Umbilical cord (tissue), 2 donors: ENCODE measurements at places on chromosomes 4 and X. TPM values are rescaled to one million over a fixed set of nuclear protein-coding genes. Genes with fewer than 3 reads are reported as not detected.

Gene SMIM10
- total RNA-seq: 13.2 TPM

Gene RTL3
- 0.24 TPM for total RNA-seq

Gene LANCL3
- total RNA-seq: 0.48 TPM

DNA sequence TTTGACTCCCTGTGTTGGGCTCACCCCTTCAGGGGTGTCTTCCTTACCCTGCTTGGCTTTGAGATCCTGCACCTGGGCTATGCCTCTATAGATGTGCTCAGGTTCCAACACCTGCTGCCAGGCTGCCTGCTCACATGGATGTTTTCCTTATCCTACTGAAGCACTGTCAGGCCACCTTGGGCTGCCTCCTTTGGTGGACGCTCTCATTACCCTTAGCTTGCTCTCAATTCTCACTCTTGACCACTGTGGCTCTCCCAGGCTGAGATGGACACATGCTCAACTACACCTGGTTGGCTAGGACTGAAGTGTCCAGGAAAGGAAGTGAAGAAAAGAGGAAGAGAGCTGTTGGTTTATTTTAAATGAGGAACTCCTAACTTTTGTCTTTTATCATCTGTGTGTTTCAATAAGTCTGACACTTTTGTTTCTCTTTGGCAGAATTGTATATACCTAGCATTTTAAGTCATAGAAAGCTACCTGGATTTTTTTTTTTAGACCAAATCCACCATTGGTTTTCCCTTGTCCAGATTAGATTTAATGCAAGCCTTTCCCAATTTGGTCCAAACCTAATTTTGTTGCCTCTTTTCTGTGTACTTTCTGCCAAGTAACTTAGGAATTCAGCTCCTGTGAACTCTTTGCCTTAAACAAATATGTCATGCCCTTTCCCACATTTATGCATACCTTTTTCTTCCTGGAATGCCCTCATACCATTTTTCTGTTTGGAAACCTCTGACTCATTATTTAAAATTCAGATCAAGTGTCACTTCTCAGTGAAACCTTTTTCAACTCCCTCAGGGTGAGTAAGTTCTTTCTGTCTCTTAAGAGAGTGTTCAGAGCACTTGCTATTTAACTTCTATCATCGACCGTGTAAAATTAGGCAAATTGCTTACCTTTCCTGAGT is 175.8 kb downstream of the GC start:
- no peak for DNase-seq

- DNase-seq: no peak
Measured at GRCh38 chr4:70251250-70251944, 9.0 kb downstream of the CSN3 start.

DNA sequence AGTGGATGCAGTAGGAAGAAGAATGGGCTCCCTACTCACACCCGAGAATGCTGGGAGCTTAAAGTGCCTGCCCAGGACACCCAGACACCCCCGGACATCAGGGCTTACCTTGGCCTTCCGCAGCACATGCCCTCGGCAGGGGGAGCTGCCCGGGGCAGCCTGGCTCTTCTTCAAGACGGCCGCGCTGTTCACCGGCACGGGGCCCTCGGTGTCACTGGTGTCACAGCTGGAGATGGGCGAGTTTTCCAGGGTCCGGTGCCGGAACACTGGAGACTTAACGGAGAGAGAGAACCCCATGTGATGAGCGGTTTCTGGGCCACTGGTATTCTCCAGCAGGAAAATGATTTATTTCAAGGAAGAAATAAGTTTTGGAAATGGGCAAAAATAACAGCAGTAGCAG is 170.9 kb downstream of the AFAP1 start:
- DNase-seq: no peak

DNA sequence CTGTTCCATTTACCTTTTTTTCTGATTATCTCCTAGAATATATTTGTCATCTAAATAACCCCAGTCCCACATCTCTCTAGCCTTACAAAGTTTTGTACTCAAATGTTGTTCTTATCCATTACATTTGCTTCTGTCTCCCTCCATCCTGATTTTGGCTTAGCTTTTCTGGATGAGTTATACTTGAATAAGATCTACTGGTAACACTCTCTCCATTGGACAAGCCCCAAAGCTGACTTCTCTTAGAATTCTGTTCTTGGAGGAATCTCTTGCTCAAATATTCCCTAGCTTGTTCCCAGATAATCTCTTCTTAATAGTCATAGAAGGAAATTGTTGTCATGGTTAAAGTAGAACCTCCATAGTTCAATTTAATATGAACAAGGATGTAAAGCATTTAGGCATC is 115.5 kb upstream of the HS3ST1 start:
- no peak for DNase-seq
